ENCODE measurements at places on chromosomes 4 and X.
A peak's percentile ranks its signal among the peaks of the same experiment; 100 is the strongest.

DNA sequence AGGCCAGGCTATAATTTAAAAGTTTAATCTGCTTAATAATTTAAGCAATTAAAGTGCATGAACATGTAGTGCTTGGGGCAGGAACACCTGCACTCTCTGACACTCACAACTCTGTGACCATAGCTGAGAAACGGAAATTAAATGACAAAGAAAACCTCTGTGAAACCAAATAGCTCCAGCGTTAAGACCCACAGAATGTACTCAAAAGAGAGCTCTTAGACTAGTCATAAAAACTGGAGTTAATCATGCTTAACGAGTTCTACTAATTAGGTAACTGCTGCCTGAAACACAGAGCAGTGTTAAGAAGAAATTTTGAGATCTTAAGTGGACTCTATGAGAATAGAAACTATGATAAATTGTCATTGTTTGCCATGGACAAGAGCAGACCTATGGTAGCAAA lies 174.4 kb upstream of the SPIN4 start:
- no peak for DNase-seq

DNA sequence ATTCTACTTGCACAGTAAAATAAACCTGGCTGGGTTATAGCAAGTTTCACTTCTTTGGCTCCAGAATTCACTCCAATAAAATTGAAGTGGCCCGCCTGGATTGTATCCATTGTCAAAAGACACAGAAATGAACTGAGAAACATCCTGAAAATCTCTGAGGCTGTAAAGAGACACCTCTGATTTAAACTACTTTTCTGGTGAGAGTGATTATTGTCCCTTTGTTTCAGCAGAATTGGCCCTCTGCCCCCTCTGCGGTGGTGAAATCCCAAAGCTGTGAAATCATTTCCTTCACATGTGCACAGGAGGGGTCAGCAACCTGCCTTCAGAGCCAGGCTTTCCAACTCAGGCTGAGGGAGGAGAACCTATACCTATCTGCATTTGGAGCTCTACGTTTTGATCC lies 23.0 kb downstream of the GAB3 start:
- DNase-seq: no peak

- DNase-seq: peak; percentile 4
These were observed 473 bp upstream of the VAMP7 start for GRCh38 chrX:155880586-155881157.

DNA sequence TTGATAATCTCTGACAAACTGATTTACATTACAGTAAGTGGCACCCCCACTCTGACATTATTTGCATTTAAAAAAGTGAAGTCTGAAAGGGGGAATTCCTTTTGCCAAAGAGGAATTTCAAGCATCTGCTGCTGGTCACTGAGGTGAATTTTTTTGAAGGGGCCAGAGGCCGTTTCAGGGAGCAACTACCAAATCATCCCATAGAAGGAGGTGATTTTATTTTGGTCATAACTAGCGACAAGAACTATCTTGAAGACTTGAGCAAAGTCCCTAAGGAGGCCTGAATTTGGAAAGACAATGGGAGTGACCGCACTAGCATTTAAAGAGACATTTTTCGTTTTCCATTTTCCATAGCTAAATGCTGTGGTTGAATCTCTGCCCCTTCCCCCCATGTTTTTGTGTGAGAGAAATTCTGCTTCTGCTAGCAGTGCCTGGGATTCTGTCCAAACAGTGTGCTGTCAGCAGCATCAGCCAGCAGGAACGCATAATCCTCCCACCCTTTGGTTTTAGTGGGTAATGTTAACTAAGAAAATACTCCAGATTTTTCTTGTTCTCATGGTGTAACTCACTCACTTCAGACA lies 110.1 kb upstream of the MED14 start:
- DNase-seq: peak; percentile 49

- no peak for DNase-seq
These were observed 57.8 kb downstream of the SPATA4 start for GRCh38 chr4:176137631-176138030.

- no peak for DNase-seq
These were observed 8.7 kb upstream of the HPGDS start for GRCh38 chr4:94351319-94351718.

DNA sequence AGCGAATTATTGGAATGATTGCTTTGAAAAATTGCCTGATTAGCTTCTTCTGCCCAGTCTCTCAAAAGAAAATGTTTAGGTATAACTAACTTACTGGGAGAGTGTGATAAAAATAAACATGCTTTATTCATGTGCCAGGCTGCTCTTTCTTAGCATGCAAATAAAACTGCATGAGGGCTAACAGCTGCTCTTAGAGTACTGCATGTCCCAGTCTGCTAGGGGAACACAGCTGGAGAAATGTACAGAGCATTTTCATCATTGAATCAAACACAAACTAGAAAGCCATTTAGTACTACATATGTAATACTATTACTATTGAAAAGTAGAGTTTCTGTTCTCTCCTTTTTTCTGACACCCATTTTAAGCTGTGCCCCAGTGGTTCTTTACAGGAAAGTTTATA lies 726.0 kb downstream of the GRID2 start:
- DNase-seq: peak; percentile 14

DNA sequence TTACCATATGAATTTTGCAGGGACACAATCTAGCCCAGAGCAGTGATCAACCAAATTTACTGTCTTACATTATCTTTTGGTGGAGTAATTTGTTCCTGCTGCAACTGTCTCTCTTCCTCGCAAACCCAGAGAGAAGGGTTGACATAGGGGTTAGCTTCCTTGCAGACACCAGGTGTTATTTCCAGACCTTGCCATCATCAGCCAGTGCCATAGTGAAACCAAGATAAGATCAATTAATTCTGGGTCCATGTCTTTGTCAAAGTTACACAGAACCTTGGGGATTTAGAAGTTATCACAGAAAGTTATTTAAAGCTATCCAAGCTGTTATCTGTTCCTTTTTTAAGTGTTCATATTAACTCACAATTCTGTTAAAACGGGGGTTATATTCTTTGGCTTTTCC lies 23.6 kb upstream of the GPRIN3 start:
- no peak for DNase-seq

- no peak for DNase-seq
These were observed 19.4 kb upstream of the ELF2 start for GRCh38 chr4:139196462-139196861.
